ENCODE measurements at places on chromosomes 2 and 18.

- DNase-seq, result no peak
These were observed 19.6 kb upstream of the STON1 start for GRCh38 chr2:48510329-48510728.

GRCh38 chr2:181393472-181393871 lies 63.7 kb upstream of the ITGA4 start:
- no peak for DNase-seq

GRCh38 chr2:177149155-177149503 lies 63.5 kb upstream of the HNRNPA3 start:
- DNase-seq, result no peak

DNA sequence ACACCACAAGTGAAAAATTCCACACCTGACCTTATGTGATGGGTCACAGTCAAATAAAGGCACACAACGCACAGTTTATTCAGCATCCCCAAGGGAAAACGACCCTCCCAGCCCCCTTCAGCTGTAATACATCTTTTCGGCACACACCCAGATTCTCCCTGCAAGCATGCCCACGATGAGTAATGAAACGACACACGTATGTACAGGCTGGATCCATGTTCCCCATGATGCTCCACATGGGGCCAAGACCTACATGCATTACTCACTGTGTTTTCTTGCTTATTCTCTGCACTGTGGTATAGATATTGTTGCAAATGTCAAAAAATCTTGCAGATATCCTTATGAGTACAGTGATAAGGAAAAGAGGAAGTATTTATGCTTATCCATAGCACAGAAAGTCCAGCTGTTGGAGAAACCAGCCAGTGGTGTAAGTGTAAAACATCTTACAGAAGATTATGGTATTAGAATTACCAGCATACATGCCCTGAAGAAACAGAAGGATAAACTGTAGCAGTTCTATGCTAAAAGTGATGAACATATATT lies 32.5 kb upstream of the SGPP2 start:
- DNase-seq, result no peak
